ENCODE measurements at places on chromosomes 7 and 10. TPM values are rescaled to one million over a fixed set of nuclear protein-coding genes. Genes with fewer than 3 reads are reported as not detected.

The OR9A2 gene
- not detected for total RNA-seq

The HECW1 gene
- total RNA-seq: 1.3 TPM

The WDR11 gene
- 99.6 TPM for total RNA-seq

The SPACDR gene
- not detected for total RNA-seq

The UCMA gene
- not detected for total RNA-seq

The FBXO24 gene
- total RNA-seq: 0.29 TPM

The HOXA13 gene
- total RNA-seq: 15.6 TPM

The APBB1IP gene
- 8.0 TPM for total RNA-seq

The SORBS1 gene
- 347 TPM for total RNA-seq

The EN2 gene
- total RNA-seq: not detected

The ZKSCAN1 gene
- total RNA-seq: 105 TPM

The UNC5B gene
- total RNA-seq: 61.8 TPM

The ZP3 gene
- total RNA-seq: 23.3 TPM

The INSYN2A gene
- 0.31 TPM for total RNA-seq

The CFAP58 gene
- total RNA-seq: 0.55 TPM

The ABHD11 gene
- 47.7 TPM for total RNA-seq

The CDH23 gene
- 79.3 TPM for total RNA-seq

The GPC2 gene
- total RNA-seq: 5.1 TPM

The NAT16 gene
- total RNA-seq: not detected

The INA gene
- total RNA-seq: 2.0 TPM

The CHST12 gene
- 19.0 TPM for total RNA-seq

The LFNG gene
- total RNA-seq: 22.5 TPM

The TMEM178B gene
- total RNA-seq: 7.9 TPM

The RTKN2 gene
- total RNA-seq: 0.78 TPM

The TSPAN33 gene
- total RNA-seq: 11.1 TPM

The EFCAB10 gene
- total RNA-seq: not detected

The ATRNL1 gene
- total RNA-seq: 18.4 TPM

The FLNC gene
- 84.1 TPM for total RNA-seq

The RNF133 gene
- 2.4 TPM for total RNA-seq

The RASA4 gene
- 76.5 TPM for total RNA-seq

The C10orf143 gene
- total RNA-seq: 11.6 TPM

The UBN2 gene
- 36.1 TPM for total RNA-seq

The ABCA13 gene
- total RNA-seq: 5.2 TPM

The TLX1 gene
- total RNA-seq: not detected

The CPA4 gene
- not detected for total RNA-seq

The OR6B1 gene
- total RNA-seq: not detected

The RBM20 gene
- total RNA-seq: 0.68 TPM

The TMEM213 gene
- not detected for total RNA-seq

The TRPV5 gene
- not detected for total RNA-seq

The IQUB gene
- total RNA-seq: 1.6 TPM

The MAGI2 gene
- 25.3 TPM for total RNA-seq

The ABCB1 gene
- total RNA-seq: 17.6 TPM

The FKBP9 gene
- total RNA-seq: 87.2 TPM

The SPDYE2 gene
- total RNA-seq: 0.52 TPM

The LEP gene
- 0.89 TPM for total RNA-seq

The PIP gene
- not detected for total RNA-seq

The CALML5 gene
- not detected for total RNA-seq

The PGAM1 gene
- 190 TPM for total RNA-seq
